Stimulated activated CD8-positive, alpha-beta memory T cell treated with anti-CD3 and anti-CD28 coated beads, Interleukin-15, amount 100 ng/mL, for 4 hours (primary cell): ENCODE measurements at places on chromosomes 16 and 17.

DNA sequence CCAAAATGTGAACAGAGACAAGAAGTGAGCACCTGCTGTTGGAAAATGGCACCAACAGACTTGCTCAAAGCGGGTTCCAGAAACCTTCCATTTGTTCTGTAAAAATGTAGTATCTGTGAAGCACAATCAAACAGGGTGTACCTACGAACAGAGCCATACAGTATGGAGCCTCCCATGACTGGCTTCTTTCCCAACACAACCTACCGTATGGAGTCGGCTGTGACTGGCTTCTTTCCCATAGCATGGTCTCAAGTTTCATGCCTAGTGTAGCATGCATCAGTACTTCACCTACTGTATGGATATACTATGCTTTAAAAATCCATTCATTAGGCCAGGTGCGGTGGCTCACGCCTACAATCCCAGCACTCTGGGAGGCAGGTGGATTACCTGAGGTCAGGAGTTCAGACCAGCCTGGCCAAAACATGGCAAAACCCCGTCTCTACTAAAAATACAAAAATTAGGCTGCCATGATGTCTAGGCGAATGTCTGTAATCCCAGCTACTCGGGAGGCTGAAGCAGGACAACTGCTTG, 26.2 kb downstream of the YWHAE start:
- DNase-seq: no peak

- no peak for DNase-seq
Measured at GRCh38 chr17:83189044-83190003, 109.9 kb downstream of the METRNL start.

DNA sequence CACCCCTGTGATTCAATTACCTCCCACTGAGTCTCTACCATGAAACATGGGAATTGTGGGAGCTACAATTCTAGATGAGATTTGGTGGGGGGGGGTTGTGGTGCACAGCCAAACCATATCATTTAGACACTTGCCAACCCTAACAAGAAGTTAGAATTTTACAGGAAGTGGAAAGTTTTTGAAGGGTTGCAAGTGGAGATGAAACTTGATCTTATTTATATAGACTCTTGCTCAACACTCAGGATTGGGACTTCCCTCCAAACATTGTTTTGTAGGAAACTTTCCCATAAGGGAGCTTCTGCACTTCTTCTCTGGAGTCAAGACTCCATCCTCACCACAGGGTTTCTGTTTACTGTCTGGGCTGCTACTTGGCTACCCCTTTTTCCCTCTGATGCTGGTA, 266.7 kb upstream of the CDH11 start:
- DNase-seq: no peak

DNA sequence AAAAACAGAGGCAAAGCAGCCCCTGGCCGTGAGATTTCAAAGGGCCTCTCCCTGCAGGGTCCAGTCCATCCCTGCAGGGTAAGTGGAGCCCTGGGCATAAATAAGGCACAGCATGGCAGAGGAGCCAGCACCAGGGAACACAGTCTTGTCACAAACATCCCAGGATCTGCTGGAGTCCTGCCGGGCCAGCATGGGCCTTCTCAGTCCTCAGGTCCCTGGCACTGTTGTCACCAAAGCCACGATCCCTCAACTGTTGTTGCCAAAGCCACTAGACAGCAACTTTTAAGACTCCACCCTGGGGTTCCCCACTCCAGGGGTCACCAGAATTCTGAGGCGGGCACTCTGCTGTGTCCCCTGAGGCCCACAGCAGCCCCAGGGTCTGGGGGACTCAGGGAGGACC, 47.8 kb upstream of the BAHCC1 start:
- no peak for DNase-seq

DNA sequence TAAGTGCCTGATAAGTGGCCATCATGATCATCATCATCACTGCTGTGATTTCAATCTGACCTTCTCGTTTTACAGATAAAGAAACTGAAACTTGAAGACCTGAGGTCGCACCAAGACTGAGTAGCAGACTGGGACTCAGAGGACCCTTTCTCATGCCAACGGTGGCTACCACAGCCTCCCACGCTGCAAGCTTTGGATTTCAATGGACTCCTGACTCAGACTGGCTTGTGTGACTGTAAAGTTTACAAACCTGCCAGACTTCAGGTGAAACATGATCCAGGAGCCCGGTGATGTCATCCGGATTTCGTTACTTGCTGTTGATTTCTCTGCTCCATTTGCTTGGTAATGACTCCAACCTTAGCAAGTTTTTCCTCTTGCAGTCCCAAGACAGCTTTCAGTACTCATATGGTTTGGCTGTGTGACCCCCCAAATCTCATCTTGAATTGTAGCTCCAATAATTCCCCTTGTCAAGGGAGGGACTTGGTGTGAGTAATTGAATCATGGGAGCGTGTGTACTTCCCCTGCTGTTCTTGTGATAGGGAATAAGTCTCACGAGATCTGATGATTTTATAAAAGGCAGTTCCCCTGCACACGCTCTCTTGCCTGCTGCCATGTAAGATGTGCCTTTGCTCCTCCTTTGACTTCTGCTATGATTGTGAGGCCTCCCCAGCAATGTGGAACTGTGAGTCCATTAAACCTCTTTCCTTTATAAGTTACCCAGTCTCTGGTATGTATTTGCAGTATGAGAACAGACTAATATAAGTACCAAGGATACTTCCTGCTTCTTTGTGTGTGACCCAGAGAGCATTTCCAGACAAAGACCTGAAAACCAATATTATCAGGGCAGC, 26.7 kb upstream of the IRX6 start:
- DNase-seq: no peak

DNA sequence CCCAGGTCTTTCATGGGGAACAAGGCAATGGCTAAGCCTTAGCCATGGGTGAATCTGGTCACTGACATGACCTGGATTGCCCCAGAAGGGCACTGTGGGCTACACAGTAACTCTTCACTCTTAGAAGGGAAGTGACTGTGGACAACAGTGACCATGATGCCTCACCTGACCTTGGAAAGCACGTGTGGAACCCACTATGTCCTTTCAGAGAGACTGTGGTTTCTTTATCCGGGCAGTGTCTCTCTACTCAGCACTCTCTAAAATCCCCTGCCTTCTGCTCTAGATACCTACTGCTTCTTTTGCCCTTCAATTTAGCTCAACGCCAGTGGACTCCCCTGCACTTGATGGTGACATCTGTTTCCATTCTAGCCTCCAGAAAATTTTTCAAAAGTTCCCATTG, 66.1 kb upstream of the ANKFN1 start:
- no peak for DNase-seq

DNA sequence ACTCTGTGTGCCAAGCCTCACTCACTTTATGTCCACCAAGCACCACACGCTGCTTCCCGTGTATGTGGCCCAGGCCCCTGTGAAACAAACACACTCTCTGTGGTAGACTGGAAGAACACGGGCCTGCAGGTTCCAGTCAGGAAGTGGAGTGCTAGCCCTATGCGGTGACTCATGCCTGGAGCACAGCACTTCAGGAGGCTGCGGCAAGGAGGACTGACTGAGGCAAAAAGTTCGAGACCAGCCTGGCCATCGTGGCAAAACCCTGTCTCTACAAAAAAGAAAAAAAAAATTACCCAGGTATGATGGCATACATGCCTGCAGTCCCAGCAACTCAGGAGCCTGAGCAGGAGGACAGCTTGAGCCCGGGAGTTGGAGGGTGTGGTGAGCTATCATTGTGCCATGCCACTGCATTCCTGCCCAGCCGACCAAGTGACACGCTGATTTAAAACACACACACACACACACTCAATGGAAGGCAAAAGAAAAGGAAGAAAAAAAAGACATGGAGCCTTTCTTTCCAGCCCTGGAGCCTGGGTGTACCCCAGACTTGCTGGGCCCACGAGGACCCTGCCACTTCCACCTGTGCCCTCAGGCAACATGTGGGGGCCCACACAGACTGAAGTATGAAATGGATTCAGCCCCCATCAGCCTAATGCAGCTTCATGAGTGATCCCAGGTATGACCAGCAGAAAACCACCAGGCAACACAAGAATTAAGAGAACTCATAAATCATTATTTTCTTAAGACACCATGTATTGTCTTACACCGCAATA, 126.6 kb downstream of the ANKRD11 start:
- no peak for DNase-seq

DNA sequence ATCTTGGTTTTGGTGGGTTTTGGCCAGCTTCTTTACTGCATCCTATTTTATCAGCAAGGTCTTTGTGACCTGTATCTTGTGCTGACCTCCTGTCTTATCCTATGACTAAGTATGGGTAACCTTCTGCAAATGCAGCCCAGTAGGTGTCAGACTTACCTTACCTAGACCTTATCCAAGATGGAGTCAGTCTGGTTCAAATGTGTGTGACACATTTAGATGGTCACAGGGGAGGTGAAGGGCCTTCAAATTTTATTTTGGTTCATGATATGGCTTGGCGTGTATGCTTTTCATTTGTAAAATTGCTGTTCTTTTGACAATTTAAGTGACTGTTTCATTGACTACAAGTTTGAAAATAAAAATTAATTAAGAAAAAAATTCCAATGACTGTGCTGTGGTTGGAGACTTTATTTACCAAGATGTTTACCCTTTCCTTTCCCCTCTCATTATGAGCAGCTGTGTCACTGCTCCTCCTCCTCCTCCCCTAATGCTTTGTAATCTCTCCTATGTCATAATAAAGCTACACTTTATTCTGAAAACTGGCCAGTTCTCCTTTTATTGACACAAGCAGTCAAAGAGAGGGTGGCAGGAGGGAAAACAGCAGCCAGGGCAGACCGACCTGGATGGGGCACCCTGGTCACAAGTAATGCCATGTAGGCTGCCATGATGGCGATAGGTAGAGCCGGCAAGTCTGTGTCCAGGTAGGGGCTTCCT, 49.4 kb downstream of the TNFRSF13B start:
- DNase-seq: no peak

DNA sequence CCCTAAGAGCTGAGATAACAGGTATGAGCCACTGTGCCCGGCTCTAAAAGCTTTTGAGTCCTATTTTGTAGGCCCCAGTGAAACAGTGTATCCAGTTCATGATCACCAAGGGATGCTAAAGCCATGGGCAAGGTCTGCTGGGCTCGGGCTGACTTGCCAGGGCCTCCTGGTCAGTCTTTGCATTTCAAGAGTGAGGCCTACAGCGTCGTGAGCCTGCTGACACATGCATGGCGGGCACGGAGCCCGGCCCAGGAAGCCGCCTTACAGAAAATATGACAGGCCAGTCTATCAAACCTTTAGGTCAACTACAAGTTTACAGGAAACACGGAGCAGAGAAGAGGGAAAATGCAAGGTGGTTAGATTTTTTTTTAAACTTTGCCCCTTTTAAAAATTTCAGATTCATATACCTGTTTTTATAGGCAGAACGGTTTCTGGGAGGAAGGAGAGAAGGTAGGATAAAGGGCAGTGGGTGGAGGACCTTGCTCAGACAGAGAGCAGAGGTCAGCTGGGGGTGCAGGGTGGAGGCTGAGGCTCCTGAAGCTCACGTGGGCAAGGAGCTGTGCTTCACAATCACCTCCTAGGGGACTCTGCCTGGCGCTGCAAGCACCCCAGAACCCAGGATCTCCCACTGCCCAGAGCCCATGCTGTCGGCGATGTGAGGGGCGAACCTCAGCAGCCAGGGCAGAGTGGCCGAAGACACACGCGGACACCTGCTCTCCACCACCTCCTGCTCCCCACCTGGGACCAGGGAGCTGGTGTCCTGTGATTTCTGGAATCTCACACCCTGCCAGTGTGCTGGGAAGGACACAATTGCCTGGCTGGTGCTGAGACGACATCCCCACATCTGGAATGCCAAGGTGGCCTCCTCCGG, 21.3 kb downstream of the C16orf95 start:
- no peak for DNase-seq

- no peak for DNase-seq
Measured at GRCh38 chr17:4625181-4625617, 16.3 kb downstream of the ALOX15 start.
